Brain microvascular endothelial cell (primary cell): ENCODE measurements at places on chromosomes 2 and 18.

- no peak for DNase-seq
Measured at GRCh38 chr2:75210409-75210808, 11.1 kb upstream of the TACR1 start.

DNA sequence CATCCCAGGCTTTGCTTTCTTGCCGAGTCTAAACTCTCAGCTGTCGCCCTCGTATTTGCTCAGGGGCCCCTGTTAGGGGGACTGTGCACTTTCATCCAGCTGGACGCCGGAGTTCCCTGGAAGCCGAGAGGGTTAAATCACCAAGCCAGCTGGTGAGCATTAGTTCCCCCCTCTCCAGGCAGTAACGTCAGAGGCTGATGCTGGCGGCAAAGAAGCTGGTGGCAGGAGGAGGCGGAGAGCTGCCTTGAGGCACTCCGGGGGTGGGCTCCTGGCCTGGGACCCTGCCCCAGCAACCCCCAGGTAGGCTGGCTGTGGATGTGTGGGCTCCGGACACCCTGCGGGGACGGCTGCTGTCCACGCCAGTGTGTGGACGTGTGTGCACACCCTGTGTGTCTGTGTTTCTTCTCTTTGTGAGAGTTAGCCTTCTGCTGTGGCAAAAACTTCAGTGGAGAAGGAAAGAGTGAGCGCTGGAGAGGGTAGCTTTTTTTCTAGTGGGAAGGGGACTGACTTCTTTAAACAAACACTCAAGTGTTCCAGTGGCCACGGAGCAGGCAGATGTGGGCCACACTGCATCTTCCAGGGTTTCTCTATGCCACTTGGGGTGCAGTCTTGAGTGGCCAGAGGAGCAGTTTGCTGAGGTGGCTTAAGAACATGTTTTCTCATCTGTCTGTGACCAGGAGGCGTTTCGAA lies 84.7 kb downstream of the GLI2 start:
- DNase-seq, result peak; percentile 25

- DNase-seq, result no peak
Measured at GRCh38 chr2:216159646-216160045, 50.5 kb downstream of the XRCC5 start.

- DNase-seq, result no peak
Measured at GRCh38 chr18:56952026-56952425, 194.9 kb upstream of the BOD1L2 start.

- DNase-seq, result no peak
Measured at GRCh38 chr2:69237070-69237670, 149.9 kb downstream of the GFPT1 start.

GRCh38 chr2:229514273-229514895 lies 200.0 kb downstream of the DNER start:
- no peak for DNase-seq

- no peak for DNase-seq
Measured at GRCh38 chr2:1406434-1406833, 6.8 kb upstream of the TPO start.

DNA sequence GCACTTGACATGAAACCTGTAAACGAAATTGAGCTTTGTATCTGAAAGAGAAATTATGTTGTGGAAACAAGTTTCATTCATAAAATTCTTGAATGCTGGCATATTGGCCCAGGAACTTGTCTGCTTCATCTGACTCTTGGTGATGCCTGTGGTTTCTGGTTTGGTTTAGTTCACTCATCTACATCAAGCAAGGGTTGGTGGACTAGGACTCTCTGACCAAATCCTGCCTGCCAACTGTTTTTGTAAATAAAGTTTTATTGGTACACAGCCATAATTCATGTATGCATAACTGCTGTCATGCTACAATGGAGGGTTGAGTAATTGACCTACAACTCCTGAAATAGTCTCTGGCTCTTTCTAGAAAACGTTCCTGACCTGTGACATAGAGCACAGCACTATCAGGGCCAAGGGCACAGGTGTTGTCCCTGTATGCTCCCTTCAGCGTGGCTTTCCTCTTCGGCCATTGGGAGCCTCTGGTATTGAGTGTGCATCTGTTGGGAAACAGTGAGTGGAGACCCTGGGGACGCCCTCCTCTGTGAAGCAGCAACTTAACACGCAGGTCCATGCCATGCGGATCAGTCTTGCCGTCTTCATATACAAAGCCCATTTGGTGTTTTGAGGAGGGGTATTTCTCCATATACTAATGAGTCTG lies 226.3 kb downstream of the SH3RF3 start:
- no peak for DNase-seq

DNA sequence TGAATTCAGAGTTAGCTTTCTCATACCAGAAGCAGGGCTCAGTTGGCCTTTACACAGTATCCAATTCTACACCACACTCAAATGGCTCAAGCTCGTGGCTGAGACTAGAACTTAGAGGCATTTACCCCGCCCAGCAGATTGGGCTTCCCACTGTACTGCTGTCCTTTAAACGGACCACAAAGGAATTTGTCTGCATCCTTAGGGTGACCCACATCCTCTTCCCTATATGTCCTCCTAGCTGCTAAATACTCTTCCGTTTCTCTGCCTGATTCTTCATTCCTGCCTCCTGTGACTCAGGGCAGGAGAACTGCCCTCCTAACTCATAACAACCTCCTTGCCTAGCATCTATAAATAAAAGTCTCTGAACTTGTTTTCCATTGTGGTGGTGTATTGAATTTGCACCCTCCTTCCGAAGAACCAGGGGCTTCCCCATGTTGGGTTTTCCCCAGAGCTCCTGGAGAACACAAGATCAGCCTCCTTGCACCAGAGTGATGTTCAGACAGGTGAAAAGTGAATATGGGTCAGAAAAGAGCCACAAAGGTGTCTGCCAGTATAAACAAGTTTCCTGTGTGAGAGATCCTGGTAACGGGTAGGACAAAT lies 32.0 kb upstream of the MC4R start:
- no peak for DNase-seq

- DNase-seq, result no peak
Measured at GRCh38 chr2:27218614-27219013, 1.4 kb downstream of the CAD start.

DNA sequence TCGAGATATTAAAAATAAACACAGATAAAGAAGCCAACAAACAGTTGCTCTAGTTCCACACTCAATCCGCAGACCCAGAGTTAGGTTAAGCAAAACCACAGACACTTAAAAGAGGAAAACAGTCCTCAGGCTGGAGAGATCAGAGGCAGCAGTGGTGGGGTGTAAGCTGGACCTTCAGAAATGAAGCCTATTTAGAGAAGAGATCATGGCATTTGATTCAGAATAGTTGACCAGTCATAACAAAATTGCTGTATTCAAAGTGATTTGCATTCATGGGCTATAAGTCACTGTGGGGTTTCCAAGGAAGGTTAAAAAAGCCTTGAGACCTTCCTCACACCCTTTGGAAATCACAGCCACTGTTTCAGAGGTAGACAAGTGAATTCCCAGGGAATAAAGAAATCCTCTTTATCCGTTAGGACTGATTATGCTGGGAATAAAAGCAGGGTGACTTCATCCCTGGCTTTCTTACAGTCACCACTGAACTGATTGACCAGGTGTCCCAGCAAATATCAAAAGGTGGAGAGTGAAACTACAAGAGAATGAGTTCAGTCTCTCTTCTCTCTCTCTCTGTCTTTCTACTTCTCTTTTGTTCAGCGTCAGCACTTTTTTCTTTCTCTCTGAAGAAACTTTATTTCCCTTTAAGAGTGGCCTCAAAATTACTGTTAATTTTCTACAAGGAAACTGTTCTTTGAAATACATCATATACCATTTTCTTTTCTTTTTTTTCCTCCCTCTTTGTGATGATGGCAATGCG lies 171.8 kb upstream of the PIK3C3 start:
- DNase-seq, result no peak
